C1 segment of cervical spinal cord (tissue), 14 donors: ENCODE measurements at places on chromosomes 2 and 18.

DNA sequence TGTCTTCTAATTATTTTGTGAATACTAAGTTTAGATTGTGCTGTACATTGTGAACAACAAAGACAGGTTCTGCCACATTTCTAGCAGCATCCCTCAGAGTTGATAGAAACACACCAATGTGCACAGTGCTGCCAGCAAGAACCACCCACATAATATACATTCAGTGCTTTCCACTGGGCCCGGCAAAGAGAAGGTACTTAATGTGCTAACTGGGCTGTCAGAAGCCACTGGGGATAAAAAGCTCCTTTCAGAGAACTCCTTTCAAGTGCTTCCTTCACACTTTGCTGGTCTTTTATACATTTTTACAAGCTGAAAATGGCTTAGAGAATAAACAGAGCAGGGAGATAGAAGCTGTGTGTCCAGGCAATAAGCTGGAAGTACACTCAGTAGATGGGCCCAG lies 58.0 kb upstream of the CAPN13 start:
- no peak for DNase-seq

DNA sequence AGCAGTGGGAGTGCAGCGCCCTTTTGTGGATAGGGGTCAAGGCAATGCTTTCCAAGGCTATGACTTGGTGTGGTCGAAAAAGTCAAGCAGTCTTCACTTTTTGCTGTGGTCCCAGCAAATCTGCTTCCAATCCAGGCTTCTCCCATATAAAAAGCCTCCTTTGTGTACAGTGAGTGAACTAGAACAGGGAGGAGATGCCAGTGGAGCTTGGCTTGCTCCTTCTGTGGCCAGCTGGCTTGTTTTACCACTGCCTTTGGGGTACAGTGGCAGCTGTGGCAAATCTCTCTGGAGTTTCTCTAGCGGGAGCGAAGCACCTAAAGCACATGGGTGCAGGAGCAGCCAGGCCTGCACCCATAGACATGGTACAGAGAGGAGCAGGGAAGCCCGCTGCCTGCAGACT lies 103.5 kb downstream of the MSH2 start:
- DNase-seq = no peak

DNA sequence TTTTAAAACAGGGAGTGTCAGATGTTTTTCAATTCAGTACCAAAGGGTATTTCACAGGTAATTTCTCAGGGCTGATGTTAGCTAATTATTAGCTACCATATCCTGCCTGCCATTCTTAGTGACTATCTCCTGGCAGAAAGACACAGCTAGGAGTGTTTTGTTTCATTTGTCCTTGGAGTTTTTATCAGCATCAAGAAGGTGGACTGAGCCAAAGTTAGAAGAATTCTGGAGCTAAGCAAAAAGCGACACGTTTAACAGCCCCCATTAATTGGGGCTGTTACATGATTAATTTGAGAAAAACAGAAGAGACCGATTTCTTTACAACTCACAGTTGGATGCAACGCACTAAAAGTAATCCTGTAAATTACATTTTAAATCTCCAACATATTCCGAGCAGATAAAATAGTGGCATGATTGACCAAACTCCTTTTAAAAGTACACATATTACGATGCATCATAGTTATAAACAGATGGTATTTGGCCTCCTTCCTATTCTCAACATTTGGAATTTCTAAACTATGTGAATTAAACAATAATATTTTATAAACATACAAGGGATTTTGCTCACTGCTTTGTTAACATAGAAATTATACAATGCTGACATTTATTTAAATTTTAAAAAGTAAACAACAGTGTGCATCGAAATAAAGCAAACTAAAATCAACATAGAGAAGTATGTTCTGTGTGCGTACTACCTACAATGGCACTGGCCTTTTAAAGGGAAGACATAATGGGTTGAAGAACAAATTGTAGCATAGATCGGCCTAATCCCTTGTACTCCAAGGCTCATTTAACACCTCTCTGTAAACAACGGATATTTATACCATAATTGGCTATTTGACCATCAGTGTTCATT lies 585.1 kb downstream of the ZEB2 start:
- no peak for DNase-seq

DNA sequence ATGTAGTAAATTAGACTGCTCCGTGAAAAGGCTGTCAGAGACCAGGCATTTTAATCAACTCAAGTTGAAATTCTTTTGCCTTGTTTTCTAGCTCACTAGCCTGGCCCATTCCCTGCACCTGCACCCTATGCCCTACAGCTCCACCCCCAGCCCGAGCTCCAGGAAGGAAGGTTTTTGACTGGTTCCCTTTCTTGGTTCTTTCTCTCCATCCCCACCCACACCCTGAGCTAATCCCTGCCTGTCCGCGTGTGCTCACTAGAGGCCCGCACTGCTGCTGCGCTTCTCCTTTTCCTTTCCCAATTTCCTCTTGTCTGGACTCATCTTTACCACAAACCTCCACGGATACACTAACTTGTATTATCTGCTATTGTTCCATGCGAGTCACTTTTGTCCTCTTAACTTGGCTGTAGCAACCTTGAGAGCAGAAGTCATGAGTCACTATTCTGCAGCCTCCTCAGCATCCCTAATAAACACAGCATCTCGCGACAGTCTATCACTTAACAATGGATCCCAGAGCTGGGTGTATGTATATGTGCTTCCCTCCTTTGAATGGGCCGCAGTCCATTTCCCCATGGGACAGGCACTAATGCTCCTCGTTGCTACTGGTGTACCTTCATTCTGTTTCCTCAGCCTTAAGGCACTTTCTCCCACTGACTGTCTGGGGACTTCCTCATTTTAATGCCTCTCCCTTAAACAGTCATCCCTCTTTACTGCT lies 36.5 kb downstream of the COLEC12 start:
- DNase-seq = no peak

DNA sequence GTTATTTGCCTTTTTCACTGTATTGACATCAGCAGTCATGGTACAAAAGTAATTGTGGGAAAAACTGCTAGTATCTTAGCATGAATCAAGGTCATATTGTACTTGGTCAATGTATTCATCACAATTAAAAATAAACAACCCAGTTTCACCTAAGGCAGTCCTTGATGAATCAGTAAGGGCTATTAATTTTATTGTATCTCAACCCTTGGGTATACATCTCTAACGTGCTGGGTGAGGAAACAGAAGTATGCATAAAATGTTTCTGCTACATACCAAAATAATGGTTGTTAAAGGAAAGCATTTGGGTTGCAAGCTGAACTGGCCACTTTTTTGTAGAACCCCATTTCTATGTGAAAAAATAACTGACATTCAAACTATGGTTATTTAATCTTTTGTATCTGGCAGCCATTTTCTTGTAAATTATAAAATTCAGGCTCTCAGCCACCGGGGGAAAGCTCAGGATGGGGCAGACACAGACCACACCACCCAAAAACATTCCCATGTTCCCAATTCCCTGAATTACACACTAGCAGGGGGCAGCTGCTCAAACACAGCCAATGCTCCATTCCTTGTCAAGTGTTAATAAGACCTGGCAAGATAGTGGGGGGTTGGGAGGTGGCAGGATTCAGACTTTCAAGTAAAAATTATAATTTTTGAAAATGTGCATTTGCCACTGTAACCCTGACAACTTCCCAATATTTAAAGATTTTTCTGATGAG lies 49.3 kb downstream of the OLA1 start:
- DNase-seq = no peak

DNA sequence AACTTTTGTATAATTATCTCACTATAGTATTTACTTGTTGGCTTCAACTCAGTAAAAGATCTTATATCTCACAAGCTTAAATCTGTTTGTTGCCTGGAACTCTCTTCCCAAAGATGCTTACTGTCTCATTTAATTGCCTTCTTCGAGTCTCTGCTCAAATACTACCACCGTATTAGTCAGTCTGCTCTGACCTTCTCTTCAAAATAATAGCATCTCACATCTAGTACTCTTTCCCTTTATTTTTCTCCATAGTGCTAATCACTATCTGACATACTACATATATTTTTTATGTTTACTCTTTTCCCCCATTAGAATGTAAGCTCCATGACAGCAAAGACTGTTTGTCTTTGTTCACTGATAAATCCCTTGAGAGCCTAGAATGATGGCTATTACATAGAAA lies 10.6 kb upstream of the MPP4 start:
- no peak for DNase-seq

- DNase-seq = no peak
These were observed 168.6 kb downstream of the INHBB start for GRCh38 chr2:120514521-120514920.

DNA sequence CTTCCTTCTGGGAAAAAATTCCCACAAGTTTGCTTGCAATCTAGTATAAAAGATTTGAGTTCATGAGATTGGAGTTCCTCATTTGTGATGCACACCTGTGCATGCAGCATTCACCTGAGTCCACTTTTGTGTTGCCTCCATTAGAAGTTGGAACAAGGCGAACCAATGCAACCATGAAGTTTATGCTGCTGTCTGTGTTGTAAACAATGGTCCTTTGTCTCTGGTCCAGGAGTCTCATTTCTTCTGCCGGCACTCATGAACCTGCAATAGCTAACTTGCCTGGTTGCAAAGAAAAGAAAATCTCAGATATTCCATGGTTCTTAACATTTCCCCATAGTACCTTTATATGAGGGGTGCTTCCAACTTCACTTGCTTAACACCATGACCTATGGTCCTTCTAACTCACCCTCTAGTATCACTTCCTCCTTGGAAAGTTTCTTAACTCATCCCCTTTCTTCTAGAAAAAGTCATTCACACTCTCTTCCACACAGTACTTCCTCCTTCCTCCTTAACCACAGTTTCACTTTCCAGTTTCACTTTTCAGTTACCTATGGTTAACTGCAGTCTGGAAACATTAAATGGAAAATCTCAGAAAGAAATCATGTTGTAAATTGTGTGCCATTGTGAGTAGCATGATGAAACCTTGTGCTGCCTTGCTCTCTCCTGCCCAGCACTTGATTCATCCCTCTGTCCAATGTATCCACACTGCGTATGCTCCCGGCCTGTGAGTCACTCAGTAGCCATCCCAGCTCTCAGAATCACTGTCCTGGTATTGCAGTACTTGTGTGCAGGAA lies 128.8 kb upstream of the TRIB2 start:
- no peak for DNase-seq

GRCh38 chr2:145759228-145759915 lies 1239.5 kb upstream of the ZEB2 start:
- DNase-seq = no peak

GRCh38 chr2:229220254-229220653 lies 50.8 kb downstream of the PID1 start:
- DNase-seq = no peak

- DNase-seq = no peak
These were observed 102.4 kb upstream of the MGAT4A start for GRCh38 chr2:98833172-98833916.

DNA sequence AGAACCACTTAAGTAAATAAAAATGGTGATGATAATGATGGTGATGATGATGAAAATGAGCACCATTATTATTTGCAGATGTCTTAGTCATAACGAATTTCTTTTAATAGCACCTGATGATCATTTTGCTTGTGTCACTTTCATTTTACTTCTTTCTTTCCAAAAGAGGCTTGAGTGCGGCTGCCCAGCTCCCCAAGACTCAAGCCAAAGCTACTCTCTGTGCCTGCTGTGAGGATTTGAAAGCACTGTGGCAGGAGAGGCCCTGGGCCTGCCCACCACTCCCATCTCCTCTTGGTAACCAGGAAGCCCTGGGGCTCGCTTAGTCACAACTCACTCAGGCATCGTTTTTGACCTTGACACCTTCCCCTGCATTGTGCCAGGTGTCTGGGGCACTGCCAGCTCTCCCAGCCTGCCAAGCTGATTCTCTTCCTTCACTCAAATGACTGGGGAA lies 41.2 kb downstream of the RPL37A start:
- peak; percentile 5 for DNase-seq

DNA sequence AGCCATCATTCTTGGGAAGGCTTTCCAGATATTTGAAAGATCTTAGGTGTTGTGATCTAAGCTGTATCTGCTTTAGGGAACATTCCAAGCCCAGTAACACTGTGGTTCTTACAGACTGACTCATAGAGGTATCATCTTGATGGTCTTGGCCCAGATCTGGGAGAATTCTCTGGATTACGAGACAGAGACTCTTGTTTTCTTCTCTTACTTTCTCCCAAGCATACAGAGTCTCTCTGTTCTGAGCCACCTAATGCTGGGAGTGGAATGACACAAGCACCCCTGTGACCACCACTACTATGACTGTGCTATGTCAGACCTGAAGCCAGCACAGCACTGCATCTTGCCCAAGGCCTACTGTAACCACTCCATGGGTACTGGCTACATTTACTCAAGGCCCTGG lies 81.0 kb upstream of the EPAS1 start:
- DNase-seq = no peak
